ENCODE measurements at places on chromosomes 1 and 21.

GRCh38 chr1:37667023-37667671 lies 25.2 kb upstream of the CDCA8 start:
- no peak for DNase-seq

- no peak for DNase-seq
These were observed 91.9 kb upstream of the TSPAN2 start for GRCh38 chr1:115181231-115181630.

DNA sequence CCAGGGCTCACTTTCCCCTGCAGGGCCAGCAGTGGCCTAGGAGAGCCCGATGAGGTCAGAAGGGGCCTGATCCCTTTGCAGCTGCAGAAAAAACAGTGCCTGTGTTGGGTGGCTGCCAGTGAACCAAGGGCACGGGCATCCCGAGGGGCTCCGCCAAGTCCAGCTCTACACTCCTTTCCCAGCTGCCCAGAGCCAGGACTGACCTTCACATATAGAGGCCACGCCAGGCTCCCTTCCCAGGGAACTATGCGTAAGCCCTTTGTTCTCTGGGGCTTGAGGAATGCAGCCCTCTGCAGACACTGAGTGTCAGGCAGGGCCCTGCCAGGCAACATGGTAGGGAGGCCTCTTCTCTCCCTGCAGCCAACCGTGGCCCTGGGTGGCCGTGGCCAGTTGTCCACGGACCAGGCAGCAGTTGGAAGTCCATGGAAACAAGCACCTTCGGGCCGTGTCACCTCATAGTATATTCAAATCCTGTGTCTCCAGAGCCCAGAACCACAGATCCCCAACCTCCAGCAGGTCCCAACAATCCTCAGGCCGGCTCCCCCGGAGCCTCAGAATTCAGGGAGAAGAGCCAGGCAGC lies 194.0 kb downstream of the NPHP4 start:
- DNase-seq: no peak

GRCh38 chr1:224211206-224211962 lies 28.3 kb downstream of the DEGS1 start:
- DNase-seq: peak; percentile 51

GRCh38 chr1:28566931-28567330 lies 14.0 kb downstream of the TRNAU1AP start:
- DNase-seq: no peak

DNA sequence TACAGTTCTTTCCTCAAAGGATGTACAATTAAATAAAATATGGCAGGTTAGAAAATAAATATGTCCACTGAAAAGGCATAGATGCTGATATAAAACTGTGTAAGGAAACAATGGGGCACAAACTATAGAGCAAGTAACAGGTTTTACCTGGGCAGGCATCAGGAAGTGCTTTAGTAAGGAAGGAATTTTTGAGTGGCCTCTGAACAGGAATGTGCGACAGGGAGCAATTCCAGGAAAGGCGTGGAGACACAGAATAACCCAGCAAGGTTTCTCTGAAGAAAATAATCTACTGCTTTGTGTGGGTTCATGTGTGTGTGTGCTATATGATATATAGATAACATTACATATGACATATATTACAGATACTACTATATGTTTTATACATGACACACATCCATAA lies 128.4 kb downstream of the RGS21 start:
- DNase-seq: no peak

- DNase-seq: no peak
These were observed 773 bp upstream of the DDX59 start for GRCh38 chr1:200670242-200671118.

DNA sequence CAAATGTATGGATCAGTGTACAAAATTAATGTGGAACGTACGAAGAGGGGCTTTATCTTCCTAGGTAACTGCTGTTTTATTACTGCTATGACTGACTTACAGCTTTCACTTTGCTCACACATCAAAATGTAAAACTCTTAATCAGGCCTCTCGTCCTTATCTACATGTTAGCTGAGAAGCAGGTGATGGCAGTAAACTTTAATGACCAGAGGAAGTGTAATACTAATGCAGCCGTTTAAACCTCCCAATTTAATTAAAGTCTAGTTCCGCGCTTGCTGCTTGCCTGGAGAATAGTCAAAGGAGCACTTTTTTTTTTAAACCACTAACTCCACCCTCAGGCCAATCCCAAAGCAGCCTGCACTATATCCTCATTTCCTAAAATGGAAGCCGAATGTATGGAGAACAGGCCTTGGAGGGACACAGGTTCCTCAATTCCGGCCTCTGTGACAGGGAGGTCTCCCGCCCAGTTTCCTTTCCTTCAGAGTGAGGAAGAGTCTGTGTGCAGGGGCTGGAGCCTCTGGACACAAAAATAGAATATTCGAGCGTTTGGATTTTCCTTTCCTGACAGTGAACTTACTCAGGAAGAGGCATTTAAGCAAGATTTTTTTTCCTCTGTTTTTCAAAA lies 36.7 kb upstream of the RASAL2 start:
- DNase-seq: no peak

DNA sequence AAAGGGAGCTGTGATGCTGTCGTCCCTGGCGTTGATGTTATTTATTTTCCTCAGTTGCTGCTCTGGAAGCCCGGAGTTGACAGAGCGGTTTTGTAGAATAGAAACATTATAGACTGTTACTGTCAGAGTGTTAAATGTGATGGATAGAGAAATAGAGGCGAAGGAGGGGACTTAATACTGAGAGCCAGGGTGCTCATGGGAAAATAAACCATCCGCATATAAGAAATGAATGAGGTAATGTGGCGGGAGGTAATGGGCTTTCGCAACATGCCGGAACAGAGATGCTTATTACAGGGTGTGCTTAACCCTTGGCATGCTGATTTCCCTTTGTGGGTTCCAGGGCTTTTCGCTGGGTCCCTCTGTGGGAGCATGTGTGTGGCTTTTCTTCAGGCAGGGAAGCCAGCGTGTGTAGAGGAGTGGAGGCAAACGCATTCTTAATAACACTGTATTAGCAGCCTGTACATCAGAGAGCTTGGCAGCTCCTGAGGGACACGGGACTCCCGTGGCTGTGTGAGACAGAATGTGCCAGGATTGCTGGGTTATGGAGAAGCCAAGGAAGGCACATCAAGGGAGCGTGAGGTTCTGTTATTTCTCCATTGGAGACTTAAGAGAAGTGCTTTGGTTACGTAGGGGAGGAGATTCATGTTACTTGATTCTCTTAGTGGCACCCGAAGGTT lies 141.0 kb downstream of the PBX1 start:
- DNase-seq: no peak

All from EL (cell line).